ENCODE measurements at places on chromosomes 2 and 18.

DNA sequence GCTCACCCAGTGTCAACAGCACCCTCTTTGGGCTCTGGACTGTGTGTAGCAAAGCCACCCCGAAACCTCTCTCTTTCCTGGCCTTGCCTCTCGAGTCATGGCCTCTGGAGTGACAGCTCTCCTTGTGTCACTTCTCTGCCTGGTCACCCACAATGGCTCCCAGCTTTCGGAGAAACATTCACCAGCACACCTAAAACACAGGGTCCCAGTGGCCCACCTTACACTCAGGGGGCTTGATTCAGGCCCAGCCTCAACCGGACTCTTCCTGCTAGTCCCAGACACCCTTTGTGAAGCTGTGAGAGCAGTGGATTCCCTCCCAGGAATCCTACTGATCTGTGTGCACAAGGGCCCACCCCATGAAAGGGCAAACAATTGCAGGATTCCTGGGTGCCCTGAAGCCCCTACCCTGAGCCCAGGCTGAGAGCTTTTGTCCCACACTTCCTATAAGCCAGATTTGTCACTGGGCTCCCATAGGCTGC lies 137.2 kb upstream of the HAAO start:
- DNase-seq, result no peak

DNA sequence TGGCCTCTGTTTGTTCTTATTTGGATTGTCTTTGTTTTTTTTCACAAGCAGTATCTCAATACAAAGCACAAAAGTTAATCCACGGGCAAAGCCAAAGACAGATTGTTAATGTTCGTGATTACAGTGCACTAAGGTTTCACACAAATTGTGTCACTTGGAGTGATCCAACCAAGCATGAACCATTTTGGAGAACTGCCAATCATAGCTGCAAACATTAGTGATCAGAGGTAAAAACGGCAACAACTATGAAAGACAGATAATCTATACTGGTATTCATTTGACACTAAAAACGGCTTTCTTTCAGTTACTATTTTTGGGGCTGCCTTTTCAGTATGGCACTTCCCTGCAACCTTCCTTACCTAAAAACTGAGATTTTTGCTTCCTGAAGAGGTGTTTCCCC lies 213.1 kb upstream of the GULP1 start:
- DNase-seq, result no peak

DNA sequence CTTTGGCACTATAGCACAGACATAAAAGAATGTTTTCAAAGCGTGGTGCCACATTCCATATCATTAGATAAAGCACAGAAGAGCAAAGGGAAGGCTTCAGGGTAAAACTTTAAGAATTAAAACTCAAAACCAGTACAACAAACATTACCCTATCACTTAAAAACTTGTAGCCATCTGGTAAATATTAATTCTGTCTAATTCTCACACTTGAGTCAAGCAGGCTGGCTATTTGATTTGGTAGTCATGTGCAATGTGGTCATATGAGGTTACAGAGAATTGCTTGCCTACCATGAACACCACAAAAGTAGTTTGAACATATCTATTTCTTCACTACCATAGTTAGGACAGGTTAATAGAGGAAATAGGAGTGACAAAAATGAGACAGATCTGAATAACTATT lies 244.9 kb downstream of the IRS1 start:
- no peak for DNase-seq

DNA sequence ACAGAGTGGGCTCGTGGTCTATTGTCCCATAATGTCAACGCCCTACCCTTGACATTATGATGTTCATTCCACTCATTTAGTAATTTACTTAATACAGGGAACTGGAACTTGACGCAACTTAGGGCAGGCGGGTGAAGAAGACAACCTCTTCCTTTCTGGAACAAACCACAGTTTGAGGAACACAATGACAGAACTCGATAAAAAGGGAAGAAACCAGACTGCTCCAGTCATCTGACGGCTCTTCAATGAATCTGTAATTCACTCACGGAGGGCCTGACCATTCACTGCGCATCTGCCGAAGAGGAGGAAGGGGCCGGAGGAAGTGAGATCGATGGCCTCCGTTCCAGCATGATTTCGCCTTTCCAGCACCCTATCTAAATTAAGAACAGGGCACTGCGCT lies 83.2 kb downstream of the BCL2 start:
- DNase-seq, result no peak

- no peak for DNase-seq
Measured at GRCh38 chr2:40115348-40115747, 336.3 kb upstream of the THUMPD2 start.

Data from activated CD8-positive, alpha-beta T cell treated with anti-CD3 and anti-CD28 coated beads for 36 hours (primary cell).